ENCODE measurements at places on chromosomes 11 and 22. TPM values are rescaled to one million over a fixed set of nuclear protein-coding genes. Genes with fewer than 3 reads are reported as not detected.
A peak's percentile ranks its signal among the peaks of the same experiment; 100 is the strongest.

DNA sequence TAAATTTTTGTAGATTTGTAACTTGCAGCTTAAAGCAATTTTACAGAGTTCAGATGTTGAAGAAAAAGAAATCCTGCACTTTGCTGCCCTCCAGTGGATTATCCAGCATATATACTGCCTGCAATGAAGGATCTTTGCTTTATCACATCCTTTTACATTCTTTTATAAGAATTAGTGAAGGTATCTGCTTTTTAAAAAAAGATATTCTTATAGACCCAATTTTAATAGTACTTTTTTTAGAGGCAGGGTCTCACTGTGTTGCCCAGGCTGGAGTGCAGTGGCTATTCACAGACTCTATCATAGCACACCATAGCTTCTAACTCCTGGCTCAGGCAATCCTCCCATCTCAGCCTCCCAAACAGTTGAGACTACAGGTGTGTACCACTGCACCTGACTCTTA is 60.7 kb downstream of the TTC17 start:
- no peak for DNase-seq

- peak; percentile 26 for DNase-seq
These were observed 12.8 kb downstream of the TTLL12 start for GRCh38 chr22:43173976-43174720.

LDHAL6A gene
- not detected for total RNA-seq

DNA sequence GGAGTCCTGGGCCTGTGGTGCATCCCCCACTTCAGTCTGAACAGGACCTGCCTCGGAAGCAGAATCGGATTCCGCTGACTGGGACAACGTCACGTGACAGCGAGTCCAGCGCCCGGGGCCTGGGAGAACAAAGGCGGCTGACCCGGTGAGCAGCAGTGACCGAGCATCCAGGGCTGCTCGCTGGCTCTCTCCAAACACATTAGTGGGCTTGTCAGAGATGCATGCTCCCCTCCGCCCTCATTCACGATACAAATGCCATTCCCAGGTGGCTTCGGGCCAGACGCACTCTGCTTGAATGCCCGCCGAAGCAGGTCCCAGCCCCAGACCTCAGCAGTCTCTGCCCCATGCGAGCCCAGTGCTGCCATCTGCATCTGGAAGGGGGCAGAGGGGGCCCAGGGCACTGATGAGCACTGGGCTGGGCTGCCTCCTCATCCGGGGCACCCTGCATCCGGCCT is 91.0 kb downstream of the WNT7B start:
- DNase-seq, result peak; percentile 35

DNA sequence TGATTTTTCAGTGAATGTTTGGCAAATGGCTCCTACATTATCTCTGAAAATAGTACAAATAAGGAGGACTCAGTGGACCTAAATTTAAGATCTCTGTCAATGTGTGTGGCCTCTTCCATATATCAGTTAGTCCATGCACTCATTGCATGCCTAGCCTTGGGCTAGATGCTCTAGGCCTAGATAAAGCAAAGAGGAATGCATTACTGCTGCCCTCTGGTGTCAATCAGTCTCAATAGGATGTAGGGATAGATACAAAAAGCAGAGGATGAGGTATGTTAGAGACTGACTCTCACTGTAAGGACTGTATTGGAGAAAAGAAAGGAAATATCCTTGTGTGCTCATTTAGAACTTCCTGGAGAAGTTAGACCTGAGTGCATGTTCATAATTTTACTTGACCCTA is 42.0 kb downstream of the MS4A2 start:
- no peak for DNase-seq

NXPE2 gene
- total RNA-seq, result not detected

- no peak for DNase-seq
These were observed 23.6 kb upstream of the ETS1 start for GRCh38 chr11:128610721-128611617.

DNA sequence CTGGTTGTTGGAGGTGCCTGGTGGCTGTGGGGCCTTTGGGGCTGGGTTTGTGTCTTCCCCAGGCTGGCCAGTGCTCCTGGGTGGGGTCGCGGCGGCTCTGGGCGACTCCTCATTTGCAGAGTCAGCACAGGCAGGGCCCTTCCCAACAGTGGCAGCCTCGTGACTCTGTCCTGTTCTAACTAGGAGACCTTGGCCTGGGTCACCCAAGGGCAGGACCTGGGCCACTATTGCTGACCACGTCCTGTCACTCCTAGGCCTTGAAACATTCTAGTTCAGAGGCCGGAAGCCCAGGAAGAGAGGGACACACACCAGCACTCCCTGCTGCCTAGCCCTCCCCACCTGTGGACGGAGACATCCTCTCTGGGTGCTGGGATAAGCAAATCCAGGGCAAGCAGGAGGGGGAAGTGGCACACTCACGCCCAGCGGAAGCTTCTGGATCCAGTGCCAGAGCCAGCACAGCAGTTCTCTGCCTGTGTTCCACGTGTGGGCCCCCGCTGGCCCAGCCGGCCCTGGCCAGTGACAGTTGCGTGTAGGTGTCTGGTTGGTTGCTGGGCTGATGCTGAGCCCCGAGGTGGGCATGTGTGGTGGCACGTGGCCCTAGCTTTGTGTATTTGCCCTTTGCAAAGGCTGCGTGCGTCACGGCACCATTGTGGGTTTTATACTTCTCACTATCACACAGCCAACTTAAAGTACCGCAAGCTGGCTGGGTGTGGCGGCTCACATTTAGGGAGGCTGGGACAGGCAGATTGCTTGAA is 4.3 kb upstream of the CHID1 start:
- DNase-seq, result peak; percentile 85

NRIP3 gene
- total RNA-seq, result 1.0 TPM

- no peak for DNase-seq
These were observed 56.4 kb downstream of the ANO1 start for GRCh38 chr11:70134490-70134889.

SLC6A5 gene
- not detected for total RNA-seq

NAALADL1 gene
- 3.1 TPM for total RNA-seq

OR6A2 gene
- not detected for total RNA-seq

- no peak for DNase-seq
These were observed 904 bp downstream of the C2CD3 start for GRCh38 chr11:74169738-74170458.

RCE1 gene
- total RNA-seq, result 6.2 TPM

GRCh38 chr11:129965248-129965647 is 37.4 kb downstream of the PRDM10 start:
- DNase-seq, result no peak

MPST gene
- total RNA-seq, result 60.3 TPM

MUC2 gene
- not detected for total RNA-seq

PTGDR2 gene
- 3.0 TPM for total RNA-seq

Data from Right ventricle myocardium superior (tissue), 1 donor.